Transverse colon (tissue), 4 donors: ENCODE measurements at places on chromosomes 3 and 15.

DNA sequence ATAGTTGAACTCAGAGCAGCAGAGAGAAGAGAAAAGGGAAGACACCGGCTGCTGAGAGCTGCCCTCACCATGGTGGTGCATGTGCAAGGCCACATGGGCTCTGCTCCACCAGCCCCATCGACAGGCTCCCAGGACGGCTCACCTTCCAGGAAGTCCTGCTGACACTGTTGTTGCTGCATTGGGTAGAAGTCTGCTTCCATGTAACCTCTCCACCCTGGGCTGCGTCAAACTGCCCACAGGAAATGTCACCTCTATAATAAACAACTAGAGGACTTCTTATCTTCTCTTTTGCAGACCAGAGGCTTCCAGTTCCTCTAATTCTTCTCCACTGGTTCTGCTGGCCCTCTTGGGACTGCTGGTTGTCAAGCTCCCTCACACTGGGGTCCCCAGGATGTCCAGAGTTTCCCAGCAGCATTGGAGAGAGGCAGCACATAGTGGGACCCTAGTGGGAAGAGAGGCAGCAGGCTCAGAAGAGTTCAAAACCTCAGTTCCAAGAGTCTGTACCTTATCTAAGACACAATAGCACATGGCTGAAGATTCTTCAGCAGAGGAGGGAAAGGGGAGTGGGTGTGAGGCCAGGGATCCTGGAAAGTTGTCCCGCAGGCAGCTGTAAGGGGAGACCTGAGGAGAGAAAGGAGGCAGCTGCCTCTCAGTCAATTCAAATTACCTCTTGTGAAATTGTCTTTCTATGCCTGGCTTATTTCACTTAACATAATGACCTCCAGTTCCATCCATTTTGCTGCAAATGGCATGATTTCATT is 5.8 kb upstream of the CCR3 start:
- DNase-seq: no peak

DNA sequence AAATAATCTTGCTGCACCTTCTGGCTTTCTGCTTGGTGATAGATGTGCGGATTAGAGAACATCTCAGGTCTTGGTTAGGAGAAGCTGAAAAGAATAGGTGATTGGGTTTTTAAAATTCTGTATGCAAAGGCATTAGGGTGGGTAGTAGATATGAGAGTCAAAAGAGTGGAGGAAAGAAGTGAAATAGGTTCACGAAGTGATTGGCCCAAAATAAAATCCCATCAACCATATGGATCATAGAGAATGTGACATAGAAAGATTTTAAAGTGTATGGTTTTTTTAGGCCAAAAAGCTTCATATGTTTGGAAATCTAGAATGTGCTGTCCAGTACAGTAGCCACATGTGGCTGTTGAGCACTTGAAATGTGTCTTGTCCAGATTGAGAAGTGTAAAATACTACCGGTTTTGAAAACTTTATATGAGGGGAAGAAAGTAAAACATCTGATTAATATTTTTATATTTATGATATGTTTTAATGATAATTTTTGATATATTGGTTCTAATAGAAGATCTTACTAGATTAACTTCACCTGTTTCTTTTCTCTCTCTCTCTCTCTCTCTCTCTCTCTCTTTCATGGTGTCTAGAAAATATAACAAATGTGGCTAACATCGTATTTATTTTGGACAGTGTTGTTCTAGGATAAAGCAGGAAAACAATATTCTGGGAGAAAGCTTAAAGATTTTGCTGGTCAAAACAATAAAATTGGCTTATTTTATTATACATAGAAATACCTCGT is 2.9 kb downstream of the MBNL1 start:
- DNase-seq: no peak

GRCh38 chr3:190566043-190566933 is 52.4 kb downstream of the IL1RAP start:
- peak; percentile 50 for DNase-seq

GRCh38 chr3:132984181-132984580 is 54.0 kb upstream of the TMEM108 start:
- no peak for DNase-seq

DNA sequence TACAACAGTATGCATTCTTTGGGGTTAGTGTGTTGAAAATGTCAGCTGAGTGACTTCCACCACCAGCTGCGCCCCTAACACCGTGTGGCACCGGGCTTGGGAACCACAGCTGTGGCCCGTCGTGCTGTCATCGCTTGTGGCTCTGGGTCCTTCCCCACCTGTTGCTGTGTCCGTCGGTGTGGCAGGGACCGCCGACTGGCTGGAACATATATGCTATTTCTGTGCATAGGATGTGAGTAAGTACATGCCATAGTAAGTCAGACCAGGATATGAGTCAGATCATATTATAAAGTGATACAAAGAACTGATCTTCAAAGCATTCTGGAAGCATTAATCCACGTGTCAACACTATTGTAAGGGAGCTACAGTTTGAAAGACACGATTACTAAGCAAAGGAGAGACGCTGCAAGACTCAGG is 31.9 kb downstream of the EHD4 start:
- DNase-seq: no peak

DNA sequence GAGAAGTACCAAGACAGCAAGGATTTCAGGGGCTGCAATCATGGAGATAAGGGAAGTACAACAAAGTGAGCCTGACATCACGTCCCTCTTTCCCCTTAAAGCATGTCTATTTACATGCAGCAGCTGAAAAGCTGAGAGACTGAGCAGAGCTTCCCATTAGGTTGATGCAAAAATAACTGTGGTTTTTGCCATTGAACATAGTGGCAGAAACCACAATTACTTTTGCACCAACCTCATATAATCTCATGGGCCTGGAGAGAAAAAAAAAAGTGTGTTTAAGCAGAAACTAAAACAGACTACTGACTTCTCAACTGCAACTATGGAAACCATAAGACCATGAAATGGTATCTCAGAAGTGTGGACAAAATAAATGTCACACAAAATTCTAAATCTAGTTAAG is 48.3 kb downstream of the CCDC12 start:
- no peak for DNase-seq
